Epithelial cell of proximal tubule (primary cell): ENCODE measurements at places on chromosomes 11 and 22. TPM values are rescaled to one million over a fixed set of nuclear protein-coding genes. Genes with fewer than 3 reads are reported as not detected.
A peak's percentile ranks its signal among the peaks of the same experiment; 100 is the strongest.

DNA sequence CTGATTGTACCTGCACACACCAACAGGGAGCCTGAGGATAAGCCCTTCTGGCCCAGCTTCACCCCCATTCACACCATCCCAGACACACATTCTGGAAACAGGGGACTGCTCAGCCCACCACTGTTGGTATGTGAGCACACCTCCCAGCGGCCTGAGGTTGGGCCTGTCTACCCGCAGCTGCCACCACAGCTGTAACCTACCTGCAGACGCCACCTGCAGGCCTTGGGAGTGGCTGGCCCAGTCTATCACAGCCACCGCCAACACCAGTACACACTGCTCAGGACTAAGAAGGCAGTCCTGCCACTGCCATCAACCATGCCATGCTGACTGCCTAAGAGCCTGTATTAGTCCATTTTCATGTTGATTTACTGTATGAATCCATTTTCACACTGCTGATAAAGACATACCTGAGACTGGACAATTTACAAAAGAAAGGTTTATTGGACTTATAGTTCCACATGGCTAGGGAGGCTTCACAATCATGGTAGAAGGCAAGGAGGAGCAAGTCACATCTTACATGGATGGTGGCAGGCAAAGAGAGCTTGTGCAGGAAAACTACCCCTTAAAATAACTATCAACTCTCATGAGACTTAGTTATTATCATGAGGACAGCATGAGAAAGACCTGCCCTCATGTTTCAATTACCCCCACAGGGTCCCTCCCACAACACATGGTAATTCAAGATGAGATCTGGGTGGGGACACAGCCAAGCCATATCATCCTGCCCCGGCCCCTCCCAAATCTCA lies 30.6 kb downstream of the RSF1 start:
- DNase-seq = no peak

The CNGA4 gene
- total RNA-seq = not detected in 2 replicates

GRCh38 chr11:6437993-6438392 lies 2.8 kb downstream of the HPX start:
- no peak for DNase-seq

The VPREB1 gene
- total RNA-seq = not detected in 2 replicates

- no peak for DNase-seq
Observed at GRCh38 chr22:38074181-38075104, 9.5 kb downstream of the SLC16A8 start.

The HEPACAM gene
- under 0.01 TPM in 1 of 2 replicates, not detected in the other for total RNA-seq

DNA sequence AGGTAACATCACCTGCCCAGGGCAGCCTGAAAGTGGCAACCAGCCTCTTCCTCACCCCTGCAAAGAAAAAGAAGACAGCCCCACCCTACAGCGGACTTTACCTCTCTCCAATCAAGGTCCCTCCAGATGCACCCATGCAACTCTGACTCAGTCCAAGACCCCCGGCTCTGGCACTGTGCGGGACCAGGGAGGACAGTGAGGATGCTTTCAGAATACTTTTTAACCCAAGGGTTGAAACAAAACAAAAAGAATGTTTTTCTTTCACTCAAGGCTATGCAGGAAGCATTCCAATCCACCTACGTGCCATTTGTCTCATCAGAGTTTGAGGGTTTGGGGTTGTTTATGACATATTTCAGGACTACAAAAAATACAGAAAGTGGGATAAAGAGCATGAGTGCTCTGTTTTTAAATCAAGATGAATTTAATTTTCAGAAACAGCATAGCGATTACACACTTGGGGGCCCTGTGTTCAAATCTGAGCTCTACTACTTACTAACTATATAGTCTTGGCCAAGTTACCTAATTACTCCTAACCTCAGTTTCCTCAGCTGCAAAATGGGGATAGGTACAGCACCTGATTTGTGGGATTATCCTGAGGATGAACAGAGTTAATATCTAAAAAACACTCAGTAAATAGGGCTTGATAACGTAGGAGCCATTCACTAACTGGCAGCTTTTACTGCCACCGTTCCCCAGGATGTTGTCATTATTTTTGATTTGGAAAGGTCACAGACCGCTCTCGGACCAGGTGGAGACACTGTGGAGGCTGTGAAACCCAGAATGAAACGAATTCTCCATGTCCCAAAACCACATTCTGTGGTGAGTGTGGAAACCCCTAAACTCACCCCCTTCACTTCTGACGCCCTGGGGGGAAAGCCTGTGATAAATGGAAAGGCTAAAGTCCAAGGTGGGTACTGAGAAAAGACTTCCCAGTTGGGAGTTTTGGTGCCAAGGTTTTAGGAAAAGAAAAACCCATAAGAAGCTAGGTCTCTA lies 5.6 kb downstream of the PLAAT3 start:
- DNase-seq = peak; percentile 59

GRCh38 chr11:46827995-46828394 lies 18.1 kb downstream of the CKAP5 start:
- DNase-seq = no peak

DNA sequence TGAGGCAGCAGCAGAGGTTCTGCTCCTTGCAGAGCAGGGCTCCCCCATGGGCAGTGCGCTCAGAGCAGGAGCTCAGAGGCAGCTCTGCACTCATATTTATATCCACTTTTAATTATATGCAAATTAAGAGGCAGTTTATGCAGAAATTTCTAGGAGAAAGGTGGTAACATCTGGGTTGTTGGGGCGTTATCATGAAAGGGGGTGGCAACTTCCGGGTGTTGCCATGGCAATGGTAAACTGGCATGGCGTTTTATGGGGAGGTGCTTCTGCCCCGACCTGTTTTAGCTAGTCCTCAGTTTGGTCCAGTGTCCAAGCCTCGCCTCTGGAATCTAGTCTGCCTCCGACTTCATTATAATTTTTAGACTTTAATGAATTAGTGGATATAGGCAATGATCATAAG lies 1191.7 kb downstream of the TBC1D22A start:
- DNase-seq = no peak

DNA sequence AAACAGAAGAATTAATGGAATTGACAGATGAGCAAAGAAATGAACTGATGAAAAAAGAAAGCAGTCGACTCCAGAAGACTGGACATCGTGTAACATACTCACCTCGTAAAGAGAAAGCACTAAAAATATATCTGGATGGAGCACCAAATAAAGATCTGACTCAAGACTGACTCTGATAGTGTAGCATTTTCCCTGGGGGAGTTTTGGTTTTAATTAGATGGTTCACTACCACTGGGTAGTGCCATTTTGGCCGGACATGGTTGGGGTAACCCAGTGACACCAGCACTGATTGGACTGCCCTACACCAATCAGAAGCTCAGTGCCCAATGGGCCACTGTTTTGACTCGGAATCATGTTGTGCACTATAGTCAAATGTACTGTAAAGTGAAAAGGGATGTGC lies 52.4 kb downstream of the DKK3 start:
- no peak for DNase-seq

- no peak for DNase-seq
Observed at GRCh38 chr22:42909363-42910058, 52.4 kb upstream of the ARFGAP3 start.

GRCh38 chr11:14554959-14555358 lies 34.8 kb upstream of the PSMA1 start:
- no peak for DNase-seq

- no peak for DNase-seq
Observed at GRCh38 chr22:47401976-47402770, 639.7 kb downstream of the TBC1D22A start.

The CRYAB gene
- 5.9 and 25.8 TPM in 2 replicates for total RNA-seq
